ENCODE measurements at places on chromosomes 2 and 18.

GRCh38 chr2:215712871-215713790 lies 277.3 kb upstream of the FN1 start:
- DNase-seq: no peak

DNA sequence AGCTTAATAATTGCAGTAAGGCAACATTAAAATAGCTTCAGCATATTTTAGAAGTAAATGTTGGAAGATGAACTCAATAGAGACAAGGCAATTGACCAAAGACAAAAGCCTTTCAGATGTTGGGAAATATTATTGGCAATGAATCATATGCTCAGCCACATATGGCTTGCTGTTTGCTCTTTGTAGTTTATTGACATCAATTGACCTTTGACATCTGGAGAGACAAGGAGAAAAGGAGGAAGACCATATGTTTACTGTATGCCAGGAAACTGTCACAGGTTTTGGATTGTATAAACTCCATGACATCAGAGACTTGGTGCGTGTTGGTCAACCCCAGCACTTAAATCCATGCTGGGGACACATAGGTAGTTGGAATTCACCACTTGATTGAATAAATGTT lies 60.6 kb upstream of the SLC16A14 start:
- peak; percentile 14 for DNase-seq

GRCh38 chr2:24214880-24215279 lies 40.0 kb downstream of the FAM228A start:
- no peak for DNase-seq

DNA sequence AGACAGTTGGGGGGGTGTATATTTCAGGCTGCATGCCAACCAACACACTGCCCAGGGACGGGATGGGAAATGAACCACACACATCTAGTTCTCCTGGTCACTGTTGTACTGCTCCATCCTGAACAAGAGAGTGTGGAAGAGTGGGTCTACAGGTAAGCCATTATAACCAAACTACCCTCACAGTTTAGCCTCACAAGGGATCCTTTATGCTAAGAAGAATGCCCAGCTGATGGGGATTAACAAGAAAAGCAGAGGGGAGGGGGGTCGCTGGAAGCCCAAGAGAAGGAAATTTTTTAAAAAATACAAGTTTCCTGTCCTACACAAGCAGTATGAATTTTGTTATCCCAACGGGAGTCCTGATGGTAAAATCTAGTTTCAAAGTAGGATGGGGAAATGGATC lies 16.1 kb downstream of the SPRED2 start:
- DNase-seq: no peak

DNA sequence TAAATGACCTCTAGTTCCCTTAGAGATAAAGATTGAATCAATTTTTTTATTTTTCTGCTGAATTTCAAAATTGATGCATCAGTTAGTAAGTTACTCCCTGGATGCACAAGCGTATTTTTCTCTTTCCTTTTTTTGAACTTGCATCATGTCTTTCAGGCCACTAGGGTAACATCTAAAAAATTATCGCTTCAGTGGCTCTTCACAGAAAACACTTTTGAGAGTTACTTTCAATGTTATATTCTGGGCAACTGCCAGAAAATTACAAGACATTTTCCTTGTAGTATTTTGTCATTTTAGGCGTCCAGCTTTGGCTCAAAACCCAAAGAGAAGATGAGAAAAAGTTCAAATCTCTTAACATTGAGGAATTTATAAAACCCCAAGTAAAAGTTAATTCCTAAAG lies 59.8 kb downstream of the DSEL start:
- DNase-seq: no peak

DNA sequence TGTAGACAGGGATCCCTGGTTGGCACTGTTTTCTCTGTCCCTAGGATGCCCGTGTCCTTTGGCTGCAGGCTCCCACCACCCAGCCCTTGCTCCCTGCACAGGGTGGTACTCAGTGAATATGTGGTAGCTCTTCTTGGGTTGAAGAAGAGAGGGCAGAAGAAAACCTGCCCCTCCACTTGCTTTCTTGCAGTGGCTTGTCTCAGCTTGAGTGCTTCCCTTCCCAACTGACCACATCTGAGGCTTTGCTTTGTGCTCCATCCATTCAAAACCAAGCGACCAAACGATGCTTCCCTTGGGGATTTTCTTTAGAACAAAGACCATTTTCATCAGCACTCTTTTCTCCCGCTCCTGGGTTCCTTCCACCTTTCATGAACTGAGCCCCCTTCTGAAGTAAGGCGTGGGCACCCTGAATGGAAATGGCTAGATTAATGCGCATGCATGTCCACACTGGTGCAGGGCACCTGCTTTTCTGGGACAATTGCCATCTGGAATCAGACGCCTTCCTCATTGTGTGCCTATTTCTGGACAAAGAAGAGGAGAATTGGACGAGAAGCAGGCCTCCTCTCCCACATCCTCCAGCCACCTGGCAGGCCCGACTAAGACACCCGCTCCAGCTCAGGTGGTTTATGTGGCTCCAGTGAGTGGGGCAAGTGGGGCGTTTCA lies 59.1 kb downstream of the ARL4C start:
- no peak for DNase-seq

GRCh38 chr18:24428709-24429108 lies 2.2 kb downstream of the IMPACT start:
- DNase-seq: no peak

- DNase-seq: no peak
These were observed 15.4 kb upstream of the DTNA start for GRCh38 chr18:34694591-34695165.

DNA sequence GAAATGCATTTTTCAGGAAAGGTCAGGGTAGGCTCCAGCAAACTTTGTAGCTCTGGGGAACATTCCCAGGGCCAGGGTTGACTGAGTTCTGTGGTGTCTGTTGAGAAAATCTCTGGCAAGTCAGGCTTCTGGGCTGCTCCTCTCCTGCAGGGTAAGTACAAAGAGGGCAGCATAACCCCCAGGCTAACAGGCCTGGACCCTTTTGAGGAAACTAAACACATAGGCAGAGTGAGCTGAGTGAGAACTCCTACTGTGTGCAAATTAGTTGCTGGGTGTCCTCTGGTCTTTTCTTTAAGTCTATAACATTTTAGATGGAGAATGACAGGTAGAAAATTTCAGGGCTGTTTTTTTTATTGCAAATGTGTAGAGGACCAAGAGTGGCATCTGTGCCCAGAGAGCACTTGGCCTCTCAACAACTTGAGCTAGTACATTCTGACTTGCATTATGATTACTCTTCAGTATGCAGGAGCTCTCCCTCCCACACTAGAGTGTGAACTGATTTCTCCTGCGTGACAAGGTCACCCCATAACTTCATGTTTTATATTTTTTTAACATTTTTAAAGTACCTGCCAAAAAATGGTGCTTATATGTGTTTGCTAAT lies 49.9 kb downstream of the GPR39 start:
- DNase-seq: no peak

GRCh38 chr2:39541011-39541930 lies 104.2 kb upstream of the MAP4K3 start:
- no peak for DNase-seq

- DNase-seq: peak; percentile 18
These were observed 59.4 kb downstream of the CUL3 start for GRCh38 chr2:224525774-224526173.

GRCh38 chr2:47772343-47772742 lies 10.6 kb upstream of the MSH6 start:
- DNase-seq: no peak

GRCh38 chr18:10374636-10375293 lies 79.7 kb upstream of the APCDD1 start:
- no peak for DNase-seq

GRCh38 chr2:169709331-169709730 lies 15.1 kb downstream of the PHOSPHO2 start:
- DNase-seq: no peak

GRCh38 chr18:4765401-4765800 lies 310.3 kb upstream of the DLGAP1 start:
- DNase-seq: no peak

GRCh38 chr2:221225752-221226151 lies 346.4 kb downstream of the EPHA4 start:
- DNase-seq: no peak

- no peak for DNase-seq
These were observed 40.3 kb downstream of the CLASP1 start for GRCh38 chr2:121608967-121609366.

DNA sequence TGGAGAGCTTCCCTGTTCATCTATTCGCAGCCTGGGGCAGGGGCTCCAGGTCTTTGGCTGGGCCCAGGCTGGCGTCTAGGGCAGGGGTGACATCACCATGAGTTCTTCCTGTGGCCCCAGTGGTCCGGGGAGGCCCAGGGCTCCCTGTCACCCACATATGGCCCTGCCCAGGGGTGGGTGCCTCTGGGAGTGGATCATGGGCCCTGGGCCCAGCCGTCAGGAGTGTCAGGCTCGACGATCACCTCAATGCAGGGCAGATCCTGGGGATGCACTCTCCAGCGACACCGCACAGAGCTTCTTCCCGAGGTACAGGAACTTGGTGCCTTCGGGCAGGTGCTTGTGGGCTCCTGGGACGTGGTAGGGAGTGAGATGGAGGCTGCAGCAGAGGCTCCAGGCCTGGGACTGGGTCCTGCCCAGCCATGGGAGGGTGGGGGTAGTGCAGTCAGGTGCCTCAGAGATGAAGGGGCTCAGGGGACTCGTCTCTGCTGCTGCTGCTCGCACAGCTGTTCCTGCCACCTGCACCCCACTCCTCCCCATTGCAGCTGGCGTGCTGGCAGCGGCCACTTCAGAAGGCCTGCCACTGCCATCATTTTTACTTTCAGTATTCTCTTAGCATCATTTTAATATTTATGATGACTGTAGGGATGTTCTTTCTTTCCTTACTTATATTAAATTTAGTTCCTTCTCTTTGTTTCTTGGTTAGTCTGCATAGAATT lies 196.0 kb upstream of the VRK2 start:
- DNase-seq: no peak

DNA sequence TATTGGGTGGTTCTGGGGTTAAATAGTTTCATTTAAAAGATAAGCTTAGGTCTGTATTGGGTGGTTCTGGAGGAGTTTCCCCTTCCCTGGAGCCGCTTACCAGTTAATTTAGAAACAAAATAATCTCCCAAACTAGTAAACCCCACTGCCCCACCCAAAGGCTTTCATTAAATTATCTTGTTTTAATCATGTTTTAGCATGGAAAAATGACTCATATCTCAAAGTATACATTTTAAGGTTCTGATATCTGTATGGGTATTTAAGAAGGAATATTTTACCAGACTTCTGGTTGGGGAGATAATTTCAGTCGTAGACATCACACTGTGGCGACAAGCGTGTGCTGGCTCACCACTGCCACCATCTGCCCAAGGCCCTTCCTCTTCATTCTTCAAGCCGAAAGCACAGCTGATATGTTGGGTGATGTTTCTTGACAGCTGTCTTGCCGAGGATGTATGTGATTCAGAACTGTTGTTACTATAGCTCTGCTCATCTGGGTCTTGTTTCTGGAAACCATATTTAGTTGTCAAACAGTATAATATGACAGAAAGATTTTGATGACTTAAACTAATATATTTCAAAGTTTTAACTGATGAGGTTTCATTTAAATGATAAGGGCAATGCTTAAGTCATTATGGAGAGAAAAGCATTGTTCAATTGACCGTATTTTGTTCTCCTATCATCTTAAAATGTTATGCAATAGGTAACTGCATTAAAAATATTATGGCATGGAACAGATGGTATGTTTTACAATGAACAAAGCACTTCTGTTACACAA lies 5.1 kb downstream of the FIGLA start:
- DNase-seq: peak; percentile 1

- no peak for DNase-seq
These were observed 88.3 kb downstream of the TXNL1 start for GRCh38 chr18:56550121-56550520.

GRCh38 chr2:60873381-60873780 lies 8.0 kb upstream of the REL start:
- DNase-seq: no peak

DNA sequence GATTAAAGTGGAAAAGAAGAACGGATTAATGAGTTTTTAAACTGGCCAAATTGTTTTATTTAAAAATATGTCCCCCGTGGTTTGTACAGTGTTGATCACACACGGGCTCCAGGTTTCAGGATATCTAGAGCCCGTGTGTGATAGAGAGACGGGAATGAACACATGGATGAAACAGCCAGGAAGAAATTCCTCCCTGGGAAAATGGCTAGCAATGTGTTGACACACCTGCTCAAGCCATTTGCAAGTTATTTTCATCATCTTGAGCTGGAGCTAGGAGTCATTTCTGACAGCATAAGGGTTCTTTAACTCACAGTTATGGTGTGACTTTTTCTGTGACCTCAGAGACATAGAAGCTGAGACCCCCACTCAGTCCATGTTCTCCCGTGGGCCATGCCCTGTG lies 81.6 kb downstream of the LRRFIP1 start:
- DNase-seq: no peak

DNA sequence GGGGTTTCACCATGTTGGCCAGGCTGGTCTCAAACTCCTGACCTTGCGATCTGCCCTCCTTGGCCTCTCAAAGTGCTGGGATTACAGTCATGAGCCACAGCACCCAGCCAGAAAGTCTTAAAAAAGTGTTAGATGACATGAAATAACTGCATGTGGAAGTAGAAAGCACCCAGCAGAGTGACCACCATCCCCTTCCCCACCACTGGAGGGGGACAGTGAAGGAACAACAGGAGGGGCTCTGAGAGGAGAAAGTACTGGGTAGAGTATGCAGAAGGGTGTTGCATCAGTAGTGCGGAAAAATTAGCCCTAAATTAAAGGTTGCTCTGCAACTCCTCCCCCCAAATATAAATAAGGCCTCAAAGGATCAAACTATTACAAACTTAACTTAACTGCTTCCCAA lies 230.5 kb downstream of the ZNF521 start:
- no peak for DNase-seq

DNA sequence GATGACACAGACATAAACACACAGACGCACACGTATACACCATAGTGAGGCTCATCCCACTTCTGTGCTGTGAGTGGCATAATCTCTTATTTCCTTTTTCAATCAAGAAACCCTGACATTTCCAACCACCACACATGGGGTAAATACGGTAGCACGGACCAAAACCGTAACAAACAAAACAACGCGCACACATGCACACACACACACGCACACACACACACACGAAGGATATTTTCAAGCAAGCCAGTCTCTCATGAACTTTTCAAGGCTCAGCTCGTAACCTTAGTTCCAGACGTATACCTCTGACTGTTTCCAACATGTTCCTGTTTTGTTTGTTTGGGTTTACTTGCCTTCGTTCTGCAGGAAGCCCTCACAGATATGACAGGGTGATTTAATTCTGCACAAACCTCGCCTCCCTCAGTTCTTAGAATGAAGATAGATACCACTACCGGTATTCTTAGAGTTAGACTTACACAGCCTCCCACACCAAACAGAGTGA lies 119.8 kb downstream of the BCL2 start:
- DNase-seq: no peak

DNA sequence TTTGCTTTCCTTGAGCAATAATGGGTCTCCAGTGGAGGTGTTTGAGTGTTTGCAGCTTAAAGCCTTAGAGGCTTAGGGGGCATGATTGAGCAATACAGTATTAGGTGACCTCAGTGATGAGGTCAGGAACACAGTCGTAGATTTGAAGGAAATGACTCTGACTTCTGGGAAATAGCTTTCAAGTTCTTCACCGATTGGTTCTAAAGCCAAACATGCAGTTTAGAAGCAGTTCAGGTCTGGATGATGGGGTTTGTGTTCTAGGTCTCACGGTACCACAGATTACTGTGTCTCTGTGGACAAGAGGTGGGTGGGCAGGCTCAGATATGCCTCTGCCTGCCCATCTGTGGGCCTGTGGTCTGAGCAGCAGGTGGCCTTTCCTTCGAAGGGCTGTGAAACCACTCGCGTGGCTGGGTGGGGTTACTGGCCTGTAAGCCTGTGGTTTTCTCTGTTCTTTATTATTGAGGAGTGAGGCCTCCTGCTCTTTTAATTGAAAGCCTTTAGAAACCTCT lies 7.8 kb downstream of the MTHFD2 start:
- DNase-seq: no peak
